ENCODE measurements at places on chromosomes 3 and 15.
A peak's percentile ranks its signal among the peaks of the same experiment; 100 is the strongest.

- DNase-seq = no peak
Measured at GRCh38 chr15:62737551-62737950, 305.0 kb upstream of the TPM1 start.

GRCh38 chr15:99486371-99487336 lies 79.1 kb upstream of the MEF2A start:
- DNase-seq = peak; percentile 56

GRCh38 chr15:60086681-60087429 lies 82.7 kb downstream of the FOXB1 start:
- DNase-seq = no peak

- no peak for DNase-seq
Measured at GRCh38 chr3:39718674-39719595, 90.5 kb upstream of the MYRIP start.

GRCh38 chr3:38605981-38606380 lies 43.5 kb downstream of the SCN5A start:
- no peak for DNase-seq

GRCh38 chr15:62739507-62739906 lies 303.0 kb upstream of the TPM1 start:
- no peak for DNase-seq

DNA sequence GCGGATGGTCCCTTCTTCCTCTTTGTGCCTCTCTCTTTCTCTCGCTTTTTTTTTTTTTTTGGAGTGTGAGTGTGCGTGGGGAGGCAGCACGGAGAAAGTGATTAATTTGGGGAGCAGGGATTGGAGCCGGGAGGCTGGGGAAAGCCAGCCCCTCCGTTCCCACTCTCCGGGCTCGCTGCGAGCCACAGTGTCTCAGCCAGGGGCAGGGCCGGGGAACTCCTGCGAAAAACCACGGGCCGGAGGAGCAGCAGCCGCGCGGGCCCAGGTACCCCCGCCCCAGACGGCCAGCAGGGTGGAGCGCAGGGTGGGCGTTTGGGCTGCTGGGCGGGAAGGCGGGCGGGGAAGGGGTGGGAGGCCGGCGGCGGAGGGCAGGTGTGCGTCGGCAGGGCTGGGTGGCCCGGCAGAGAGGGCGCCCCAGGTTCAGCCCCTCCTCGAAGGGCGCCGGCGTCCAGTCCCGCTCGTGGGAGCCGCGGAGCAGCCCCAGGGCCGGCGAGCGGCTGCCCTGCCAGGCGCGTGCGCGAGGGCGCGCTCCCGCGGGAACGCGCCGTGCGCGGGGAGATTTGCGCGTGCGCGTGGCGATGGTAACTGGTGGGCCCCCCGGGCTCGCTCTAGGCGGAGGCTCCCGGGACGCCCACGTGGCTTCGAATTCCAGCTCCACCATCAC lies 1.4 kb downstream of the CHL1 start:
- DNase-seq = no peak

GRCh38 chr15:74383286-74383685 lies 15.8 kb upstream of the CYP11A1 start:
- DNase-seq = no peak

Data from NCI-H1092 (cell line).